HFFc6 (cell line): ENCODE measurements at places on chromosomes 2 and 18.
A peak's percentile ranks its signal among the peaks of the same experiment; 100 is the strongest.

- no peak for DNase-seq
Measured at GRCh38 chr2:240184656-240185055, 44.2 kb upstream of the OTOS start.

DNA sequence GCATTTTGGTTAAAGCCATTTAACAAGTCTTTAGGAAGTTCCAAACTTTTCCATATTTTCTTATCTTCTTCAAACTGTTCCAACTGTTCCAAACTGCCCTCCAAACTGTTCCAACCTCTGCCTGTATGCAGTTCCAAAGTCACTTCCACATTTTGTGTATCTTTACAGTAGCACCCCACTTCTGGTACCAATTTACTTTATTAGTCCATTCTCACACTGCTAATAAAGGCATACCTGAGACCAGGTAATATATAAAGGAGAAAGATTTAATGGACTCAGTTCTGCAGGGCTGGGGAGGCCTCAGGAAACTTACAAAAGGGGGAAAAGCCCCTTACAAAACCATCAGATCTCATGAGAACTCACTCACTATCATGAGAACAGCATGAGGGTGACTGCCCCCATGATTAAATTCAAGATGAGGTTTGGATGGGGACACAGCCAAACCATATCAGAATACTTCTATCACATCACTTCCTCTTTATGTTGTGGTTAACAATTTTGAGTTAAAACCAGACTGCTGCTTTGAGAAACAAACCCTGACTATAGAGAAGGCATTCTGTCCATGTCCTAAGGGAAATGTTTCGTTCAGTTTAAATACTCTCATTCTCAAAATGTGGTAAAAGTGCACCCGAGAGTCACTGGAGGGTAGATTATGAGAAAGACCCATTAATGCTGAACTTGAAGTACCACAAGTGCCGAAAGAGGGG, 11.0 kb downstream of the IL18R1 start:
- DNase-seq, result no peak

- peak; percentile 86 for DNase-seq
Measured at GRCh38 chr2:191635333-191636234, 42.4 kb upstream of the NABP1 start.

DNA sequence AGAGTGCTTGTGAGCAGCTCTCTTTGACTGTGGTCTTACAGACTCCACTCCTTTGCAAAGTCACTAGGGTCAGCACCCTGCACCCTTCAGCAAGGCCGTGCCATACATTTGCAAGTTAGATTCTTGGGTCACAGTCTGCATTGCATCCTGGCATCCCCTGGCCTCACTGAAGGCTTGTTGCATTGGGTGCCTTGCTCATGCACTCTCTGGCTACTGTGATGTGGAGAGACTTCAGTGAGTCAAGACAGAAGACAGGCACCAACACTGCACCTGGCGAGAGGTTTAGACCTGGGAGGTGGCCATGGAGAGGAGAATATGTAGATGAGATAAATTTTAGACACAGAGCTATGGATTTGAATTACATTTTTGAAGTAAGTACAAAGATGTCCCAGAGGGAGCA, 146.4 kb upstream of the COPS8 start:
- no peak for DNase-seq

GRCh38 chr2:142843731-142844130, 33.7 kb upstream of the KYNU start:
- no peak for DNase-seq

- DNase-seq, result no peak
Measured at GRCh38 chr2:158142568-158143332, 41.1 kb downstream of the UPP2 start.

- no peak for DNase-seq
Measured at GRCh38 chr2:71637168-71637567, 183.8 kb downstream of the DYSF start.

DNA sequence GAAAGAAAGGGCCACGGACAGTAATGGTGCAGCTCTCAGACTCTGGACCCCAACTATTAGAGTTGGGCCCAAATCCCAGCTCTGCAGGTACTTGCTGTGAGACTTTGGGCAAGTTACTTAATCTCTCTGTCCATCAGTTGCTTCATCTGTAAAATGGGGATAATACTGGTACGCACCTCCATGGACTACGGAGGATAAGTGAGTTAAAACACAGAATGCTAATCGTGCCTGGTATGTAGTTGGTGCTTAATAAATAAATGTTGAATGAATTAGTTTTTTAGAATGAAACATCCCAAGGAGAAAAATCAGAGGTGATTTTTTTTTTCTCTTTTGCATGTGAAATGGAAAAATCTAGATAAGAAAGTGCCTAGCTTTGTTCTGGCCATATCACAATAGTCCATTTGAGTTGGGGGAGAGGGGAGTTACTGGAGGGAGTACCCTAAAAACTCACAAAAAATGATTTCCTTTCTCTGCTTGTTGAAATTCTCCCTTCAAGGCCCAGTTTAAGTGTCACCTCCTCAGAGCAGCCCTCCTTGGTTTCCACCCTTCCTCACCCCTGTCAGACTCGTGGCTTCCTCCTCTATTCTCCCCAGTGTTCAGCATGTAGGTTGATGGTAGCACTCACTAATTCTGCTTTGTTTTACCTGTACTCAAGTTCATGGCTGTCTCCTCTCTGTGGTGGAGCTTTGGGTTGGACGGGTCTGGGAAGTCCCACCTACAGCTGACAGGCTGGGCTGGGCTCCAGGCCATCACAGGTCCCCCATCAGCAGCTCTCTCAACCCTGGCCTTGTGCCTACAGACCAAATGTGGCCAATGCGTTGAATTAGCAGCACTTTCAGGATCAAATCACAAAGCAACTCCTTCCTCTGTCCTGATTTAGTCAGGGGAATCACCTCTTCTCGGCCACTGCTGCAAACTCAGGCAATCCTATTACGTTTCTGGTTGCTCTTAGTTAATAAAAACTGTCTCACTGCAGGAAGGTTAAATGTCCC, 92.8 kb upstream of the TAF1B start:
- DNase-seq, result no peak
